Renal cortex interstitium (tissue), 15 donors: ENCODE measurements at places on chromosomes 7 and 10. TPM values are rescaled to one million over a fixed set of nuclear protein-coding genes. Genes with fewer than 3 reads are reported as not detected.

Gene SLC26A5
- 0.17 TPM for polyA plus RNA-seq

- DNase-seq = no peak
Measured at GRCh38 chr10:58796242-58796641, 283.6 kb downstream of the BICC1 start.

DNA sequence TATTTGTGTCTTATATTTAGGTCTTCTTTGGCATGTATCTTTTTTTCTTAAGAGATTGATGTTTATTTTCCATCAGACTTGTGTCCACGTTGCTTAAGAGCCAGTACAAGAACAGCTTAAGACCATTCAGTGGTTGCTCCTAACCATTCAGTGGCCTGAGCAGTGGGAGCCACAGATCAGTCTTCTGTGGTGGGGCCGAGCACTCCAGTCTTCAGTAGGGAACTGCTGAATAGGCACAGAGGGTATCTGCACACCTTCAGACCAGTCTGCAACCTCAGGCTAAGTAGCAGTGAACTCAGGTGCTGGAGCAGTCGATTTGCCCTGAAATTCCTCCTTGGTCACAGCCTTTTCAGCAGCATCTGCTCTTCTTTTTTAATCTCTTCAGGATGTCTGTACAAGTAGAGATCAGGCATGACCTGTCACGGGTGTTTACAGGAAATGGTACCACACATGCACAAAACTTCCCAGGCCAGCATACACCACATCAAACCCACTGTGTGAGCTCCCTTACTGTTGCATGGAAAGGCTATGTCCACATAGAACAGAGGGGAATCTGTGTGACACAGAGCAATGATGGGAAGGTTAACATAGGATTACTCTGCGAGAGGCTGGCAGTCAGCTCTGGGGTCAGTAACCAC lies 51.5 kb downstream of the FAM107B start:
- no peak for DNase-seq

DNA sequence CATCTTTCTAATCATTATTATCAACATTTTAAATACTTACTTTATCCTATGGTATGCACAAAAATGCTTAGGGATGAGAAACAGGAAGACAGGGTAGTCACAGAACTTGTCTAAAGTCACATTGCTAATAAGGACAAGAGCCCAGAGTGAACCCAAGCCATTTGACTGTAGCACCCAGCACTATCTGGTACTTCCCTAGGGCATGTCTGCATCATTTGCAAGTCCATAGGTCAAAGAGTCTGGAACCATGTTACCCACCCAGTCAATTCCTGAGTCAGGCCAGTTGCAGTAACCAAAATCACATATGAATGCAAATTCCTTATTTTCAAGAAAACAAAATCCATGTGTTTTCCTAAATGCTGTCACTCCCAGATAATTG lies 19.1 kb downstream of the ASAH2 start:
- DNase-seq = no peak

- no peak for DNase-seq
Measured at GRCh38 chr10:79484476-79484875, 27.9 kb upstream of the EIF5AL1 start.

DNA sequence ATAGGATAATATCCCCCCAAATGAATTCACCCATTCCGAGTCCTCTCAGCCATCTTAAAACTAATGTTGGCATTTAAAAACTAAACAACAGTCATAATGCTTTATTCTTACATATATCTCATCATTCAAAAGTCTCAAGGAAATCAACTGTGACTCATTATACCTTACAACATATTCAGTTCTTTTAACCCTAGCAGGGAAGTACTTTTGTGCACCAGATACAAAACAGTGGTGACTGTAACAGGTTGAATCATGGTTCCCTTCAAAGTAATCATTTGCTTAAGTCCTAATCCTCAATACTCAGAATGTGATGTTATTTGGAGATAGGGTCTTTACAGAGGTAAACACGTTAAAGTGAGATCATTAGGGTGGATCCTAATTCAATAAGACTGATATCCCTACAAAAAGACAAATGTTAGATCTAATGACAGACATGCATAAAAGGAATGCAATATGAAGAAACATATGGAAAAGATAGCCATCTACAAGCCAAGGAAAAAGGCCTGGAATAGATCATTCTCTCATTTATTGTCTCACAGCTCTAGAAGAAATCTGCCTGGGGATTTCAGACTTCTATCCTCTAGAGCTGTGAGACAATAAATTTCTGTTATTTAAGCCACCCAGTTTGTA lies 42.3 kb downstream of the RELN start:
- DNase-seq = no peak
